IPS DF 6.9 (cell line): ENCODE measurements at places on chromosomes 1 and 21.

DNA sequence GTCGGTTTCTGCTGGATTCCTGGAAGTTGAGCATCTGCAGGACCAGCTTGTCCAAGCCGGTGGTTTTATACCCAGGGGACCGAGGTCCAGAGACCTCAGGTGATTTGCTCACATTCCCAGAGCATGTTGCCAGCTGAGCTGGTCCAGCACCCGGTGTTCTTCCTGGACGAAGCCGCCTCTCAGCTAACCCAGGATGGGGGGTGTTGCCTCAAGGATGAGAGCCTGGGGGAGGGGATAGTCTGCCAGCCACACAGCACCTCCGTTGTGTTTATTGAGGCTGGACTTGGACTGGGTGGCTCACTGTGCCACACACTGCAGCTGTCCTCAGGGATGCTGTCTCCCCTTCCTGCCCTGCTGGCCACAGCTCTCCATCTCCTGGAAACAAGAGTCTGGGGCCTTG is 1.5 kb downstream of the TMEM201 start:
- DNase-seq = no peak

- DNase-seq = no peak
Observed at GRCh38 chr1:51506537-51506936, 12.5 kb downstream of the EPS15 start.

- no peak for DNase-seq
Observed at GRCh38 chr1:239795304-239795703, 296.4 kb upstream of the FMN2 start.

DNA sequence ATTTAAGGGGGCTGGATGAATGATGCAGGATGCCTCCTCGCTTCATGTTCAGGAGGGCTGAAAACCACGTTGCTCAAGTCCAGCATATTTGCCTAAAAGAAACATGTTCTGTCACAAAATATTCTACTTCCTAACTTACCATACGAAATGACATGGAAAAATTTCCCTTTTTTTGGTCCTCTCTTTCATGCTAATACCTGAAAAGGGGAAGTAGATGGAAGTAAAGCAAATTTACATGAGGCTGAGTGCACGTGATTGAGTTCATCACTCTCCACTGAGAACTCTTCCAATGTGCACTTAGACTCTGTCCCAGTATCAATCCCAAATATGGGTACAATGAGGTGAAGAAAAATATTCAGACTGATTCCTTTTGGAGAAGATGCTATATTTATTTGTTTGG is 23.0 kb downstream of the XCL2 start:
- no peak for DNase-seq

- DNase-seq = no peak
Observed at GRCh38 chr1:245946905-245947304, 560.2 kb downstream of the SMYD3 start.

DNA sequence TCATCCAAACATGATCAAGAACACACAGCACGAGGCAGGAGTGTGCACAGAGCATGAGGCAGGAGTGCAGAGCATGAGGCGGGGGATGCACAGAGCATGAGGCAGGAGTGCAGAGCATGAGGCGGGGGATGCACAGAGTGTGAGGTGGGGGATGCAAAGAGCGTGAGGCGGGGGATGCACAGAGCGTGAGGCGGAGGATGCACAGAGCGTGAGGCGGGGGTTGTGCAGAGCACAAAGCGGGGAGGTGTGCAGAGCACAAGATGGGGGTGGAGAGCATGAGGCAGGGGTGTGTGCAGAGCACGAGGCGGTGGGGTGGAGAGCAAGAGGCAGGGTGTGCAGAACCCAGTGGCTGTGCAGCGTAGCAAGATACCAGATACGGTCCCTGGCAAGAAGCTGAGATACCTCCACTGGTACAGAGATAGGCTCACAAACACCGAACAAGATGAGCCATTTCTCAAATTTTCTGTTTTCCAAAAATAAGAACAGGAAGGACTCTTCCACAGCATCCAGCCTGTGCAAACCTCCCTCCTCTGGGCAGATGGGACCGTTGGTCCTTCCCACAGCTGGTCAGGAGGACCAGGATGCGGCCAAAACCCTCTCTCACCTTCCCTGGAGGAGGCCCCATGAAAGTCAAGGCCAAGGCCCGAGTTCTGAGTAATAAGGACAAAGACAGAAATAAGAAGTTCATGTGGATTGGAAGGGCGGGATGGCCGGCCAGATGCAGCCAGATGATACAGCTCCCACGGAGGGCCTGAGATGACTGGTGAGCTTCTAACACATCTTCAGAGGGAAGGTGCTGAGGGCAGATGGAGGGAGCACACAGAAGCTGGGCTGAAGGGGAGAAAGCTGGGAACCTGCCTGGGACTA is 12.0 kb downstream of the SPATC1L start:
- no peak for DNase-seq

DNA sequence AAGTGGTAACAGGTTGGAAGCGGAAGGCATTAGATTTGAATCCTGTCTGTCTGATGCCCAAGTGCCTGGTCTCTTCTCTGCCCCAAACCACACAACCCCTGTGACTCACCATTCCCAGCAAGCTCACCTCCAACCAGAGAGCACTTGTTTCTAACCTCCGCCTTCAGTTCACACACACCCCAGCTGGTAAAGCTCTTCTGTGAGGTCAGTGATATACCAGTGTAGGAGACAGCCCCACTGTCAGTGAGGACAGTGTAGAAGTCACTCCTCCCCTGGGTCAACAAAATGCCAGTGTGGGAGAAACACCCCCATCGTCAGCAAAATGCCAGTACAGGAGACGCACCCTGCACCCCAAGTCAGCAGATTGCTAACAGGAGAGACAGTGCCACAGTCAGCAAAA is 2.6 kb downstream of the RIMS3 start:
- DNase-seq = no peak

- DNase-seq = no peak
Observed at GRCh38 chr1:15455522-15455921, 1.0 kb upstream of the CELA2A start.

- DNase-seq = no peak
Observed at GRCh38 chr1:78054559-78054958, 8.8 kb downstream of the GIPC2 start.

- DNase-seq = no peak
Observed at GRCh38 chr1:242425232-242425631, 99.3 kb downstream of the PLD5 start.

GRCh38 chr1:28506907-28507246 is 1.0 kb downstream of the RCC1 start:
- DNase-seq = no peak

- DNase-seq = no peak
Observed at GRCh38 chr1:27398405-27399149, 6.2 kb downstream of the GPR3 start.

DNA sequence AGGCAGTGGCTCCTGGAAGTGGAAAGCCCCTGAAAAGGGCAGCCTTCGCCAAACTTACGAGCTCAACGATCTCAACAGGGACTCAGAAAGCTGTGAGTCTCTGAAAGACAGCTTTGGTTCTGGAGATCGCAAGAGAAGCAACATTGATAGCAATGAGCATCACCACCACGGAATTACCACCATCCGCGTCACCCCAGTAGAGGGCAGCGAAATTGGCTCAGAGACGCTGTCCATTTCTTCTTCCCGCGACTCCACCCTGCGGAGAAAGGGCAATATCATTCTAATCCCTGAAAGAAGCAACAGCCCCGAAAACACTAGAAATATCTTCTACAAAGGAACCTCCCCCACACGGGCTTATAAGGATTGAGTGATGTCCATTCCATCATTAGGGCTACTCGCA is 42.4 kb downstream of the PLPPR4 start:
- no peak for DNase-seq

- no peak for DNase-seq
Observed at GRCh38 chr1:171245458-171246064, 2.7 kb upstream of the FMO1 start.

GRCh38 chr1:214641214-214641895 is 38.4 kb downstream of the CENPF start:
- no peak for DNase-seq

GRCh38 chr1:61254634-61255357 is 172.4 kb downstream of the NFIA start:
- no peak for DNase-seq

GRCh38 chr21:16116069-16116468 is 386.3 kb downstream of the USP25 start:
- DNase-seq = no peak

DNA sequence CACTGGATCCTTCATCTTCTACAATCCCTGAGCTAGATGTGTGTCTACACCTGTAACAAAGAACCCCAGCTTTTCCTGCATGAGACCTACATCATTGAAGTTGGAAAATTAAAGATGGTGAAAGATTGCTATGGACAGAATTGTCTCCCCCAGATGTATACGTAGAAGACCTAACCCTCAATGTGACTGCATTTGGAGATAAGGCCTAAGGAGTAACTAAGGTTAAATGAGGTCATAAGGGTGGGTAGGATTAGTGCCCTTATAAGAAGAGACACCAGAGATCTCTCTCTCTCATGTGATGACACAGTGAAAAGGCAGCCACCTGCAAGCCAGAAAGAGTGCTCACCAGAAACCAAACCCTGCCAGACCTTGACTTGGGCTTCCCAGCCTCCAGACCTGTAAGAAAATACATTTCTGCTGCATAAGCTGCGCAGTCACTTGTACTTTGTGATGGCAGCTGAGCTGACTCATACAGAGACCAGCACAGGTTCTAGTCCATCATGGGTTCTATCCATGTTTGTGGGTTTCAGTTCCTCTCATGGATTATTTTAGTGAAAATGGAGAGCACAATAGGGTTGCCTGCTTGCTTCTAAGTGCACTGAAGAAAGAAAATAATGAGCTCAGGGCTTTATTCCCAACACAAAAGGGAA is 180.8 kb downstream of the TPR start:
- no peak for DNase-seq

DNA sequence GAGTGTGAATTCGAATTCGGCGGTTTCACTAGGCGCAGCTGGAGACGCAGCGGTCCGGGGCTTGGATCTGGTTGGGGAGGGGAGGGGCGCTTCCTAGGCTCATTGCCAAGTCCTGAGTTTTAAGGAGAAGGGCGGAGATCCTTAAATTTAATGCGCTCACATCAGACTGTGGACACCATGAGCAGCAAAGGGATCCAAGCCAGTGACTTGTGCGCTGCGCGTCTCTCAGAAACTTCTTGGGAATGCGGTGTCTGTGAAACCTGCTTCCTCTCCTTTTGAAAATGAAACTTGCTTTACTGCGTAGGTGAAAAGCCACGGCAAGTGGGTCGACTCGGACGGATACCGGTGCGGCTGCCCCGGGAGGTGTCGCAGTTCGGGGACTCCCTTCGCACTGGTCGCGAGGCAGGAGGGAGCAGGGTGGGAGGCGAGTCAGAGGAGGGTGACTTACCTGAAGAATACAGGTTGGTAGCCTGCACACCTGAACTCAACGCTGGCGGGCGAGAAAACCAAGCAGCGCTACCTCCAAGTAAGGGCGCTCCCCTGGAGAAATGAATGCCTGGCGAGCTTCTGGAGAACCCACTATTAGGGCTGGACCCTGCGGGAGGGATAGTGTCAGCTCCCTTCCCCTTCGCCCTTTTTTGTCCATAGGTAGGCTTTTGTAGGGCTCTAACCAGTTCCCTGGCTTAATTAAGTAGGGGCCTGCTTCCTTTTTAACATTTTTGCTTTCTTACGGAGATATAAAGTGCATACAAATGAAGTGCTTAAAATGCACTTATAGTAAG is 992 bp downstream of the TENT5C start:
- no peak for DNase-seq

DNA sequence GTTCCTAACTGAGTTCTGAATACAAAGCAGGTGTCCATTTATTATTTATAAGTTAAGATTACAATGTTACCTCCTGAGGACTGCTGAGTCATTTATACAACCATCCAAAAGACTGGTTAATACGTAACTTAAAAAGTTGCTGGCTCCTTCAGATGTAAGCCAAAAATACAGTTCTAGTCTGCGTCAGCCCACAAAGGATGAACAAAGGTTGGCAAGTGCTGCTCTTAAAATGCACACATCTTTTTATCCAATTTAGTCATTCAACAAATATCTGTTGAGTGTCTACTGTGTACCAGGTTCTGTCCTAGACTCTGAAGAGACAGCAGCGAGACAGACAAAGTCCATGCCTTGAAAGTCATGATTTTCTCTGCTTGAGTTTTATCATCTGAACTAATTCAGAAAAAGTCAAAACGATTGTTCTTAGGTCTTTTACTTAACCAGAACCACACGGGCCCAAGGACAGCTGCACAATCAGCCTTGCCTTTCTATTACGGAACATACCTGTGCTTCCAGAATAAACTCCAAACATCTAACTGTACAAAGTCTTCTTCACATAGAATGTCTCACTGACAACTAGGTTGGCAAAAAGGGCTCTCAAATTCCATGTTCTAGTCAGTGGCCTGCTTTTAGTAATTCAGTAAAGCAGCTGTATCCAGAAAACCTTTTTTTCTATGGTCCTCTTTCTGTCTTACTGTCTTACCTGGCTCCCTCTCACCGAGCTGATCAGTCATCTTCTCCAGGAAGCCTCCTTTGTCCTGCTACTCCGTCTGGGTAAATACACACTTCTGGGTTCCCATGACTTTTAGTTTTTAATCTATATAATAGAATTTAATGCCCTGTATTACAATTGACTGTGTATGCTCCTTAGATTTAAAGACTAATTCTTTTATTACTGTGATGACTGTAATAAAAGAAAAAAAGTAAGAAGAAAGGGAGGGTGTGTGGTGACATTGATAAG is 15.5 kb upstream of the CNN3 start:
- DNase-seq = no peak

DNA sequence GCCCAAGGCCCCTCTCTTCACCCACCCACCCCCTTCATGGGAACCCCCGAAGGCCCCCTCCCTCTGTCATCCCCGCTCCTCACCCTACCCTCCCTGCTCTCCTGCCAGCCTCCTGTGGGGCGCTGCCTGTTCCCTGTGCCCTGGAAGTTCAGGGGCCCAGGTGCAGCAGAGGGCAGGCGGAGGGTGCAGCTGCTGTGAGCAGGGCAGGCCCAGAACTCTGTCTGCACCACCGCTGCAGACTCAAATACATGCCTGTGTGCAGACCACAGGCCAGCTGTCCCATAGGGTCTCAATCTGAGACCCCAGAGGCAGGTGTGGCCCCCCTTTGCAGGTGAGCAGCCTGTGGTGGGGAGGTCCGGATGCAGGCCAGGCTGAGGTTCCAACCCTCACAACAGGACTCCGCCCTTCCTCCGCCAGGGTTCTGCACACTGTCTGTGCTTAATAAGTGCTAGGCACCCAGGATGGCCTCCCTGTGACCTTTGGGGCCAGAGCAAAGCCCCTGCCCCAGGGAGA is 62.5 kb downstream of the WNT9A start:
- no peak for DNase-seq

DNA sequence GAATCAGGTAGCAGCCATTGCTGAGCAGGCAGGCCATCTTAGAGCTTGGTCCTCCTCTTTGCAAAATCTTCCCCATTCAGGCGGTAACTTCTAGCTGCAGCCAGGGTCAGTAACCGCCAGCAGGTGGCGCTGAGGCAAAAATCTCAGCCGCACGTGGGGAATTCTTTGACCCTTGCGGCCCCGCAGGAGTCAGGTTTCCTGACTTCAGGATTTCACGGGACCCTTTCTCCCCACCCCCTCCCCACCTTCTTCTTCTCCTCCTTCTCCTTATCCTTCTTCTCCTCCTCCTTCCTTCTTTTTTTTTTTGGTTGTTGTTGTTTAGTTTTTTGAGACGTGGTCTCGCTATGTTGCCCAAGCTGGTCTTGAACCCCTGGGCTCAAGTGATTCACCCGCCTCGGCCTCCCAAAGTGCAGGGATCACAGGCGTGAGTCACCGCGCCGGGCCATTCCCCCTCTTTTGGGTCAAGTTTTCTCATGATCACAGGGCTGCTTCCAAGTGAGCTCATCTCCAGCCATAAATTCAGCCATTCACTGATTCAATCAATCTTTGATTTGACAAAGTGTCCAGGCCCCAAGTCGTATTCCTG is 33.4 kb upstream of the TENT5B start:
- no peak for DNase-seq
